ENCODE measurements at places on chromosomes 16 and 17.

DNA sequence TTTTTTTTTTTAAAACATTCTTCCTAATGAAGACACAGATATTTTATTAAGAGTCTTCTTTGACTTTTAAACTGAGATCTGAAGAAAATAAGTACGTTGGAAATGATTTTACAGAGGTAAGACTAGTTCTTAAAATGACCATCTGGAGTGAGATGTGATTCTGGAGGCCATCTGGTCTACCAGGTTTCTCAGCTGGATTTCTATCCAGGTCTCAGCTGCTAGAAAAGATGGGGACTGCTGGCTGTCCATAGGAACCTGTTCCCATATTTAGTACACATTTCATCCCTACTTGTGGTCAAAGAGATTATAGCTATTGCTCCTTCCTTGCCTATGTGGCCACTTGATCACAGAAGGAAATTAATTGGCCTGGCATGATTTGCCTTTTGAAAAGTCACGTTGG is 12.2 kb downstream of the PMFBP1 start:
- DNase-seq = no peak

DNA sequence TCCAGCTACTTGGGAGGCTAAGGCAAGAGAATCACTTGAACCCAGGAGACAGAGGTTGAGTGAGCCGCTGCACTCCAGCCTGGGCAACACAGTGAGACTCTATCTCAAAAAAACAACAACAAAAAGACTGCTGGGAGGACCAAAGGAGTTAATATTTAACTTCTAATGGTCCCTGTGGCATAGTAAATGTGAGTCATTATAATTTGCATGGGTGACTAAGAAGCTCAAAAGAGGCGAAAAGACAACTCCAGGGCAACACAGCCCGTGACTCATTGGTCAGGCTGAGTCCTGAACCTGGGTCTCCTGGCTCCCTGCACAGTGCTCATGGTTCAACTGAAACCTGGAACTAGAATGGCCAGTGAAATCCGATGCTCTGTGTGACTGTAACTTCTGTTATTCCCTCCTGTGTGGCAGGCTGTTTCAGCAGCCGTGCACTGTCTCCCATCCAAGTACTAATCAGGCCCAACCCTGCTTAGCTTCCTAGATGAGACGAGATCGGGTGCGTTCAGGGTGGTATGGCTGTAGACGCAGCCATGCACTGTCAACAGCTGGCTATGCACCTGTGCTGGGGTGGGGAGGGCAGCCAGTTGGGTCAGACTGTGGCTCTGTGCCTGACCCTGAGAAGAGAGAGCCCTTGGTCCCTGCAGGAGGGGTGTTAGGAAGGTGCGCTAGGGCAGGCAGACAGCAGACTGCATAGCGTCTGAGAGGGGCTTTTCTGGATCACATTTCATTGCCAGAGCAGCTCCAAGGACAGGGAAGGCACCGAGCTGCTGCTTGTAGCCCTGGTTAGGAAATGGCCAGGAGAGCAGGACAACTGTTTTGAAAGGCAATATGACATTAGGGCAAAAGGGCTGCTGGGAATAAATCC is 14.5 kb upstream of the GPRC5C start:
- DNase-seq = no peak

- no peak for DNase-seq
These were observed at the start of gene PRSS21 for GRCh38 chr16:2816751-2817339. TSS of gene PRSS21 (plus strand) at chr16:2817237. CDS start at chr16:2817269, 32 bp downstream.

DNA sequence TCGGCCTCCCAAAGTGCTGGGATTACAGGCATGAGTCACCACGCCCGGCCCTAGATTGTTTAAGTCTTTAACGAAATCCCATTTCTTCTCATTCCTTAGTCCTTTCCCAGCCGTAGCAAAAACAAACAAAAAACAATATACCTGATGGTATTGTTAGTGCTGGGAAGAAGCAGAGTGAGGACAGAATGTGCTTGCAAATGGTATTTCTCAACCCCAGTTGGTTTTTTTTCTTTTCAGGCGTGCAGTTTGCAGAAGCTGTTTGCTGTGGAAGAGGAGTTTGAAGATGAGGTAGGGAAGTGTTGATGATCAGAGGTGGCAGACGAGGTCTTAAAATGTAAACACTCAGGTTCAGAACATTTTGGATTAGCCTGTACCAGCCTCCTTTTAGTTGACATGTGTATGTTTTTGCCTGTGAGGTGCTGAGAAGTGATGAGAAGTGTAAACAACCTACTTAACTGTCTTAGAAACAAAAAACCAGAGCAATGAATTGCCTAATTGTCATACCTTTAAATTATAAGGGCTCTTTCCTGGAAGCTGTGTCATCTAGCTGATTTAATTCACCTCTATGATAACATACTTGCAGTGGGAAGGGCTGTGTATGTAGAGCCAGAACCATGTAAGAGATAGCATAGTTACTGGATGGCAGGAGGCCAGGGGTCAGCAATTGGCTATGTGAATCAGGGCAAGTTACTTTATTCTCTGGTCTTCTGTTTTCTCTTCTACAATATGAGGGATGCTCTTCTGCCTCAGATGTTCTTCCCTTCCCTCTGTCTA is 3.4 kb downstream of the HROB start:
- DNase-seq = no peak

DNA sequence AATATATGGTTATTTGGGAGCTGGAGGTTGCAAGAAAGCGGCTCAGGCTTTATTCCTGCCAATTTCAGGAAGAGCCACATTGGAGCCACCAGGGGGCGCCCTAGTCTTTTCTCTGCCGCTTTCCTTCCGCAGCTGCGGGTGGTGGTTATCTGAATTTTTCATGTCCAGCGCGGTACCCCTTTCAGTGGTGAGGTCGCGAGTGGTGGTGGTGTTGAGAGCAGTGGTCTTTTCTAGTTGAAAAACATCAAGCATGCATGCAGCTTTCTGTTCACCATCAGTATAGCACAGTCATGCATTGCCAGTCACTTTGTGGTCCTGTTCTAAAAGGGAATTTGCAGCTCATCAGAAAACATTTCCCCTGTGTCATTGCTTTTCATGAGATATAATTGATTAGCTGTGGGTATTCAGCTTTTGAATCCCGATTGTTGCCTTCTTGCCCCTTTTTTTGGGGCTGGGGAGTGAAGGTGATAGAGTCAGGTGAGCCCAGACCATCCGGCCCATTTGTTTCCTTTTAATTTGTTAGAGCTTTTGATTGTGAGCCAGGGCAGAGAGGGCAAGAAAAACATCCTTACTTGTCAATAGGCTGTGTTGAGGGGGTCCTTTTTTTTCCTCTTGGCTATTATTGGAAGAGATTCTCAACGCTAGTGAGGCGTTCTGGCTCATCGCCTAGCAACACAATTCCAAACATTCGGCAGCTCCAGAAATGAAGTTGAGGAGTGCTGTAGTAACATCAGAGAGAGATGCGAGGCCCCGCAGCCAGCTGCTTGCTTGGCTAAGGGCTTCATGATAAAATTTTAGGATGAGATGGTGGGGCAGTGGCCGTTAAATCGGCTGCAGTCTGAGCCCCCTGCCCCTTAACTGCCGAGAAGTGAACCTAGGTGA is 119.0 kb downstream of the SNX29 start:
- DNase-seq = peak; percentile 66

- no peak for DNase-seq
These were observed 2.3 kb upstream of the IL4R start for GRCh38 chr16:27311448-27311830.

DNA sequence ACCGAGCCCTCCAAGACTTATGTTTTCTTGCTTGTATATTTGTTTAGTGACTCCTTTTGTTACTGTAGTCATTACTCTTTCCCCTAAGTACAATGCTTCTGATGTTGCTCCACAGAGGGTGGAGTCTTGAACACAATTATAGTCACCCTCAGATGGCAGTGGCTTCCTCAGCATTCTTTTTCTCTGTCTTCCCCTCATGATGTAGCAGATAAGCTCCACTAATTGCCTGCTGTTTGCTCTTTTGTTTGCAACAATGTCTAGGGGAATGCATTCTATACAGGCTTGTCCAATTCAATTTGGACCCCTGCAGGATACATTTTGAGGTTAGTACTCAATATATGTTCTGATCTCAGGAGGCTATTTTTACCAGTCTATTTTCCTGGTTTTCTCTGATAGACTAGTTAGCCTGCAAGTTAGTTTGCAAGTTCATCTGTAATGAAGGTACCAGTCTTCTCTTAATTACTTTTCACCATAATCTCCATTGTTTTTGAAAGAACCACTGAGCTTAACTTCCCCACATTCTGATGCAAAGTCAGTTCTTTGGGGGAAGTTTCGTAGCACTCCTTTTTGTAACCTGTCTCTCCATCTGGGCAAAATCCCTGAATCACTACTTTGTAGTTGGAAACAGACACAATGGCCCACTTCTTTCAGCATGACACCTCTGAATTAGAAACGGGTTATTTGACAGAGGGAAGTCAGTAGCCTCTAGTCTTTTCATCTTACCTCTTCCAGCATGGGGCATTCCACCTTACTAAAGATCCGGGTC is 1509.2 kb downstream of the CDH11 start:
- DNase-seq = no peak

DNA sequence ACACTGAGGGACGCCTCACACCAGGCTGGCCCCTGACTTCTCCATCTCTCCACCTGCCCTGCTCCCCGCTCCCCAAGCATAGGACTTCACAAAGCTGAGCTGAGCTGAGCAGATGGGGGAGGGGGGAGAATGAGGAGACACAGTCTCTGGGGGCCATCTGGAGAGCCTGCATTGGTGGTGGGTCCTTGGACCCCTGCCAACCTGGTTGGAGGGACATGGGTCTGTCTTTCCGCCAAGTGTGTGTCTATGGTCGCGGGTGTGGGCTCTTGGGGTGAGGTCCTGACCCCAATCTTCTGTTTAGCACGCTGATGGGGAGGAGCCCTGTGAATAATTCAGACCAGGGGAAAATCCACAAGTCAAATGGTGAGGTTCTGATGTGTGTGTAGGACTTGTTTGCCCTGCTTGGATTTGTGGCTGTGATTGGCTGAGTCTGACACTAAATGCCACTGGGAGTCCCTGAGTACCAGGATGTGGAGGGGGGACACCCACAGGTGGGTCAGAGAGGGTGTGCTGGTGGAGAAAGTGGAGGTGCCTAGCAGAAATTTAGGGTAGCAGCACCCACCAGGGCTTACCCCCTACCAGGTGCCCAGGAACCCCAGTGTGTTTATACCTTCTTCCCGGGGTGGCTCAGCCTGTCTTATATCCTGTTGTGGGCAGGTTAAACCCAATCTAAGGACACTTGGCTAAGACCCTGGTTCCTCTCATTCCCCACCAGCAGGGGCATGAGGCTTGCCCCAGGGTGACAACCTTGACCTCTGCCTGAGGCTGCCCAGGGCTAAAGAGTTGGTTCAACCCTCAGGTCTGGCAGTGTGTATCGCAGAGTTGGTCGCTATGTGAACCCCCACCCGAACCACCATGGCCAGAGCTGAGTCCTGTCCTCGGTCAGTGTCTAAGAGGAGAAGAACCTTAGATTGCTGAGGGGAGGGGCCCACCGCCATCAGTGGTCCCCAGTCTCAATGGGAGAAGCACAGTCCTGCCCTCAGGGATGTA is 2.1 kb downstream of the FMNL1 start:
- DNase-seq = no peak

DNA sequence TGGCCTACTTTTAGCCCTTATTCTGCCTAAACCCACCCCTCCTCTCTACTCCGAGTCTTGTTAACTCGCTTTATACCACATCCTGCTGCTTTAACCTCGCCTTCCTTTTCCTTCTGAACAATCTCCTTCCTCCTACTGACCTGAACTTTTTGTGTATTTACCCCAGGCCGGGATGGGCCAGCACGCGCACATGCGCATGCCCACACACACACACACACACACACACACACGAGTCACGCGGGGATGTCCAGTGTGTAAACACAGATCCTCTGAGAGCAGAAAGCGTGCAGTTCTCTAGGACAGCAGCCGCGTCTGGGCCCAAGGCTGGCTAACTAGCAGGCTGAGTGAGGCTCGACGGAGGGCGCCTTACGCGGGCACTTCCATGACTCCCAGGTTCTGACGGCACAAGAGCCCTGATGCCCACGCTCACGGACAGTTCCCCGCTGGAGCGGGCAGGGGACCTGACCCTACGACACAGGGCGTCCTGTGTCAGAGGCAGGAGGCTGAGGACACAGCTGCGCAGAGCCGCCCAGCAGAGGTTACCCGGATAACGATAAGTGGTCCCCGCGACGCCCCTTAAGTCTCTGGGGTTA is 610 bp downstream of the PIK3R5 start:
- DNase-seq = no peak

GRCh38 chr17:67865438-67865837 is 40.1 kb downstream of the BPTF start:
- DNase-seq = no peak

GRCh38 chr17:27457731-27458523 is 1.7 kb downstream of the KSR1 start:
- no peak for DNase-seq

DNA sequence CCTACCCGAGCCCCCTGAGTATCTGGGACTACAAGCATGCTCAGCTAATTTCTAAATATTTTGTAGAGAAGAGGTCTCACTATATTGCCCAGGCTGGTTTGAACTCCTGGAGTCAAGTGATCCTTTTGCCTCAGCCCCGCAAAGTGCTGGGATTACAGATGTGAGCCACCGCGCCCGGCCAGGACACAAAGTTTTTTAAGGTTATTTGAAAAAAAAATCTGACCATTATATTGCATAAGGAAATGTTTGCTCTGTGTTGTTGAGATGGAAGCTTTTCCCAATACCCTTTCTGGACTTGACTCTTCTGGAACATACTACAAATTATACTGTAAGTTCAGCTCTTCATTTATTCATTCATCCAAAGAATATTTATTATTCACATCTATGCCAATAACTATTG is 133.3 kb upstream of the TMEM97 start:
- no peak for DNase-seq

DNA sequence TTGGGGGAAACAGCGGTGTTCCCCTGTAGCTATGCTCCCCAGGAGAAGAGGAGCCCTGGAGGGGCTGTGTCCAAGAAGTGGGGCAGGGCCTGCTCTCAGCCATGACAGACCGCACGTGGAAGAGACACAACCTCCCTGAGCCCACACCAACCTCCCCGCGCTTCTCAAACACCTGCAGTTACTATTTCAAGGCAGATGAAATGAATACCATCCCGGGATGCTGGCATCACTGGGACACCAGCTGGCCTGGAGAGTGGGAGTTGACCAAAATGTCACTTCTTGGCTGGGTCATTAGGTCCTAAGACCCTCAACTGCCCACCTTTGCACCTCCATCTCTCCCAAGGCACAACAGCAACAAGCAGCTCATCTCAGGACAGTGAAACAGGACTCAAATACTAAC is 32.0 kb downstream of the SPHK1 start:
- DNase-seq = no peak

- DNase-seq = no peak
These were observed 36.9 kb downstream of the TBX4 start for GRCh38 chr17:61488878-61489718.

DNA sequence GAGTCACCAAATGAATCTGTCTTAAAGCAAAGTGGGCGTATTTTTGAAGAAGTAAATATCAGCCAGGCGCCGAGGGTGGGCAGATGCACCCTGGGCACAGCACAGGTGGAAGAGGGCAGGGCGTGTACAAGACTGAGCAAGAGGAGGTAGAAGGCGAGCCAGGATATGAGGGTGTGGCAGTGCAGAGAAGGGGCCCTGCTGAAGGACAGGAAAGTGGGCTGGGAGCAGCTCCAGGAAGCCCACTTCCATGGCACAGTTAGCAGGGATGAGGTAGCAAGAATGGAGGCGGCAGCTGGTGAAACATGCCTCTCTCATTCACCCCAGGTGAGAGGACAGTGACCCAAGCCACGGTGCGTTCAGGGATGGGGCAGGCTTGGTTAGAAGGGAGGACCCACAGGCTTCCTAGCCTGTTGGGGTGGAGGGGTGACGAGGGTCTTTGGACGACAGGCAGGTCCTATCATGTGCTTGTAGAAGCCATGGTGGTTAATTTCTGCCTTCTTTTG is 149.3 kb downstream of the CLEC16A start:
- no peak for DNase-seq

All from NCI-H2227 treated with DMSO at 0.1 percent for 48 hours (cell line).